ENCODE measurements at places on chromosomes 11 and 22.

- no peak for DNase-seq
Observed at GRCh38 chr11:118046964-118047700, 29.7 kb upstream of the TMPRSS4 start.

DNA sequence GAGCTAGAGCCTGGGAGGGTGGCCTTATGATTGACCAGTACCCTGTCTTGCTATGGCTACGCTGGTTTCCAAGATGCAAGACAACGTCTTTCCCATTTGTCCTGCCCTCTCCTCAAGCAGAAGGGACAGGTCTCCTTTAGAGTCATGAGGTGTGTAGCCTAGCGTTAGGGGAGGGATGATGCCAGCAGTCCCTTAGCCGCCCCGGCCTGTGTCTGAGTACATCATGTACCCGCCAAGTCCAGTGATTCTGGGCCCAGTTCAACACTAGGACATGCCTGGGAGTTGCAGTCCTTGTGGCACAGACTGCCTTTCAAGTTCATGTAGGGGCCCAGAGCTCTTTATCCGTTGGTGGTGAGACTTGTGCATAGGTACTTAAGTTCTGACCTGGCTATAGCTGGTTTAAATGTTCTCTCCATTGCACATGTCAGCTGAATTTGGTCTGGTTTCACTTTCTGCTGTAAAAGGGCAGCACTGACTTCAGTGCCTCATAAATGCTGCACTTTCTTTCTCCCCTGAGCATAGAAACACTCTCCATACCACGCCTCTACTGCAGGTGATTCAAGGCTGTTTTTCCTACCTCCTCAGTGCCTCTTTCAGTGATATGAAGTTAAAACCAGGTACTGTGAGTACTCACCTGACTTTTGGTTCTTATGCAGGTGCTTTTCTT lies 151.1 kb downstream of the METTL15 start:
- DNase-seq: no peak

- DNase-seq: no peak
Observed at GRCh38 chr11:80822308-80822707, 1381.5 kb upstream of the TENM4 start.

DNA sequence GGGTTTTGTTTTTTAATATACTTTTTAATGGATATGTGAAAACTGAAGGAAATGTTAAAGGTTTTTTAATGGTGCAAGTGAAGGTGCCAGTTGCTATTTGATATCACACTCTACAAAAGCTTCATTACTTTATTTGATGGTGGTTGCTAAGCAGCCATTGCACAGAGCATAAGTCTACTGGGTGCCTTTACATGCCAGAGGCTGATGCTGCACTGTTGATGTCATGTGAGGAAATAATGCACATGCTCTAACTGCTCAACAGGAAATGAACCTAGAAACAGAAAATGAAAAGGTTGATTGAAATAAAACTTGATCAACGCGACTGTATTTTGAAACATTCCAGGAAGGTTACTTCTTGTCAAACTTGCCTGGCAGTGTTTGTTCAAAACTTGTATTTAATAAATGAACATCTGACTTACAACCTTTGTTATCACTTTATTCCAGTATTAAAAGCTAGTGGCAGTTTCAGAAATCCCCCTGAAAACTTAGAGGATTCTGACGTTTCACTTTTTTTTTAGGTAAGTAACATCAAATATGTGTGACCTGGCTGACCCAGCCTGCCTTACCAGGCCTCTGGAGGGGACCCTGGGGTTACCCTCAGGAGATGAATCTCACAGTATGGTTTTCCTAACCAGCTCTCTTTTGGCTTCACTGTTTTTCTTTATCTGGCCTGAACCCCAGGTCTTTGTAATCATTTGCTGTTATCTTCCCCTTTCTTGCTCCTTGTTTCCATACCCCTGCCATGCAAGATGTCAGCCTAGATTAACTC lies 2.4 kb upstream of the ATP5MG start:
- no peak for DNase-seq

GRCh38 chr22:45974498-45974897 lies 2.5 kb downstream of the WNT7B start:
- DNase-seq: no peak

DNA sequence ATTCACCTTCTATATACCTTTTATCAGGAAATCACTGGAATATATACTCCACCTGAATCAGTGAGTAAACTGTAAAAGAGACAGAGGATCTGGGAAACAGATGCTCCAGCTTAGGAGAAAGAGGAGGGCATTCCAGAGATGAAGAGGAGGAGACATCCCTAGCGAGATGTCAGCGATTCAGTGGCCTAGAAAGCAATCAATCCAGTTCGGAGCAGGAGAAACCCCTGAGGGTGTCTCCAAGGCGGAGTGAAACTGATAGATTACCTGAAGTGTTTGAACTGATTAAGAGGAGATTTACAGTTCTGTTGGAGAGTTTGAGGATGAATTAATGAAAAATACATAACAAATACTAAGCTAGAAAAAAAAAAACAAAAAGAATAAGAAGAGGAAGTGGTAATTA lies 24.5 kb upstream of the TNRC6B start:
- DNase-seq: no peak

GRCh38 chr22:30490399-30490798 lies 15.1 kb downstream of the SEC14L4 start:
- no peak for DNase-seq

DNA sequence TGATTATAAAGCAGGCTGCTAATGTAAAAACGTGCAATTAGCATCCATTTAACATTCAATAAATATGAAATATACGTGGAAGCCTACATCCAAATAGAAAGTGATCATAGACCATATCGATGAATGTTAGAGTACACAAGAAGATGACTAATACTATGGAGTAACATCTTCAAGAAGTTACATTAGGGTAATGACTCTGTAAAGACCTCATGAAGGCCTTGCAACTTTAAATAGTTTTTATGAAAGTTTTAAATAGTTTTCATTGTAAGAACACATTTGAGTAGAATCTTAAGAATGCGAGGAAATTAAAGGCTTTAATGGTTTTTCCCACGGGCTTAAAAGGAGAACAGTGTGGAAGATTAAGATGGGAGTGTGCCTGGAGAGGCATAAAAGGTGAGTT lies 1.4 kb downstream of the TRIM34 start:
- no peak for DNase-seq

DNA sequence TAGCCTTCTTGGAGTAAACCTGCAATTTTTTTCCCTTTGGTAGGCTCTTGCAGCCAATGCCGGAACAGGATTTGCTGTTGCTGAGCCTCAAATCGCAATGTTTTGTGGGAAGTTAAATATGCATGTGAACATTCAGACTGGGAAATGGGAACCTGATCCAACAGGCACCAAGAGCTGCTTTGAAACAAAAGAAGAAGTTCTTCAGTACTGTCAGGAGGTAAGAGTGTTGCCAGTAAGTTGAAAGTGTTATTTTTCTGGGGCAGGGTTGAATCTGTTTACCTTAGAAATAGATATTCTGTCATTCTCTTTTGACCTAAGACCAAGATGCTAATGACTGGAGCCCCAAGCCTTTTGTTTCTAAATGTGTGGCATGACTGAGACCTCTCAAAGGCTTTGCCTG lies 39.7 kb downstream of the APLP2 start:
- DNase-seq: no peak

DNA sequence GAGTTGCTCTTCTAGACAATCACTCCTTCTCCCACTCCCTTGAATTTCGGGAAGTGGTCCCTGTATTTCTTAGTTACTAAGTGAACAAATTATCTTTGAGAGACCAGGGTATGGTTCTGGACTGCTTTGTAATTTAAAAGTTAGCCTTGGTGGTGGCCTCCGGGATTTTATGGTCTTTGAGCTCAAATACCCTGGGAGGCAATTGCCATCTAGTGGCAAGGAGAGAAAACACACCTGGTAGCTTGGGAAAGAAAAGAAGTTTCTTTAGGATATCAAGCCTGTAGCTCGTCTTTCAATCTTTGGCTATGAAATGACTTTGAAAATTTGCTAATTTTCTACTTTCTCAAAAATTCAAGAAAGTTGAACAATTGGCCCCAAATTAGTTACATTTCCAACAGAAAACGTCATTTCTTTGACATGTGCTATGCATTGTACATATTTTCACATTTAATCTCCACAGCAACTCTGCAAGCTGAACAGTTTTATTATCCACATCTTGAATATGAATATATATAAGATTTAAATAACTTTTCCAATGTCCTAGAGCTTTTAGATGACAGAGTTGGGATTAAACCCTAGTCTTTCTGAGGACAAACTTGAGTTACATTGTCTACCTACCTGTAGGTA lies 39.1 kb downstream of the MMP27 start:
- DNase-seq: no peak

DNA sequence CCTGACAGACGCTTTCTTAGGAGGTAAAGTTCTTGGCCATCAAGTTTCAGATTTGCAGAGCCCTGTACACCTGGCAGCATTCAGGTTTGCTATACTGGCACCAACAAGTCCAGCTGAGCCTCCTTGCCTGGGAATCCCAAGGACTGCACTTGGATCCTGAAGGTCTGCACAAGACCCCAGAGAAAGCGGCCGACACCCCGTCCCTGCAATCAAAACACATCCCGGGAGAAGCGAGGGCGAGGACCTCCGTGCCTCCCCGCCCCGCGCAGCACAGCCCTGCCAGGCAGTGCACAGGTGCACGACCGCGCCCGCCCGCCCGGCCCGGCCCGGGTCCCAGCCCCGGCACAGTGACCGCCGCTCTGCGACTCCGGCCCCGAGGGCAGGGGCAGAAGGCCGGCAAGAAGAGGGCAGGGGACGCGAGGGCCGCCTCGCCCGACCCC lies 559 bp downstream of the MRTFA start:
- no peak for DNase-seq

GRCh38 chr11:128905345-128906184 lies 14.4 kb downstream of the KCNJ5 start:
- DNase-seq: peak; percentile 18

DNA sequence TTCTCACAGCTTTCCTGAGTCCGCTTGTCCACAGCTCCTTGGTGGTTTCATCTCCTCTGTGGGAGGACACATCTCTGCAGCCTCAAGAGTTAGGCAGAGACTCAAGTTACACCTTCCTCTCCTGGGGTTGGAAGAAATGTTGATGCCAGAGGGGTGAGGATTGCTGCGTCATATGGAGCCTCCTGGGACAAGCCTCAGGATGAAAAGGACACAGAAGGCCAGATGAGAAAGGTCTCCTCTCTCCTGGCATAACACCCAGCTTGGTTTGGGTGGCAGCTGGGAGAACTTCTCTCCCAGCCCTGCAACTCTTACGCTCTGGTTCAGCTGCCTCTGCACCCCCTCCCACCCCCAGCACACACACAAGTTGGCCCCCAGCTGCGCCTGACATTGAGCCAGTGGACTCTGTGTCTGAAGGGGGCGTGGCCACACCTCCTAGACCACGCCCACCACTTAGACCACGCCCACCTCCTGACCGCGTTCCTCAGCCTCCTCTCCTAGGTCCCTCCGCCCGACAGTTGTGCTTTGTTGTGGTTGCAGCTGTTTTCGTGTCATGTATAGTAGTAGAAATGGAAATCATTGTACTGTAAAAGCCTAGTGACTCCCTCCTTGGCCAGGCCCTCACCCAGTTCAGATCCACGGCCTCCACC lies 11.7 kb downstream of the RASD2 start:
- DNase-seq: peak; percentile 74

- no peak for DNase-seq
Observed at GRCh38 chr22:29187831-29188230, 17.9 kb upstream of the EMID1 start.

- DNase-seq: peak; percentile 34
Observed at GRCh38 chr22:50190941-50191741, 5.4 kb downstream of the TRABD start.

- DNase-seq: peak; percentile 33
Observed at GRCh38 chr11:3807909-3808860, at the start of gene PGAP2. TSS of gene PGAP2 (plus strand) at chr11:3808560. CDS start at chr11:3811260, 2,700 bp downstream.

GRCh38 chr11:111435046-111435698 lies 56.1 kb upstream of the POU2AF1 start:
- no peak for DNase-seq

DNA sequence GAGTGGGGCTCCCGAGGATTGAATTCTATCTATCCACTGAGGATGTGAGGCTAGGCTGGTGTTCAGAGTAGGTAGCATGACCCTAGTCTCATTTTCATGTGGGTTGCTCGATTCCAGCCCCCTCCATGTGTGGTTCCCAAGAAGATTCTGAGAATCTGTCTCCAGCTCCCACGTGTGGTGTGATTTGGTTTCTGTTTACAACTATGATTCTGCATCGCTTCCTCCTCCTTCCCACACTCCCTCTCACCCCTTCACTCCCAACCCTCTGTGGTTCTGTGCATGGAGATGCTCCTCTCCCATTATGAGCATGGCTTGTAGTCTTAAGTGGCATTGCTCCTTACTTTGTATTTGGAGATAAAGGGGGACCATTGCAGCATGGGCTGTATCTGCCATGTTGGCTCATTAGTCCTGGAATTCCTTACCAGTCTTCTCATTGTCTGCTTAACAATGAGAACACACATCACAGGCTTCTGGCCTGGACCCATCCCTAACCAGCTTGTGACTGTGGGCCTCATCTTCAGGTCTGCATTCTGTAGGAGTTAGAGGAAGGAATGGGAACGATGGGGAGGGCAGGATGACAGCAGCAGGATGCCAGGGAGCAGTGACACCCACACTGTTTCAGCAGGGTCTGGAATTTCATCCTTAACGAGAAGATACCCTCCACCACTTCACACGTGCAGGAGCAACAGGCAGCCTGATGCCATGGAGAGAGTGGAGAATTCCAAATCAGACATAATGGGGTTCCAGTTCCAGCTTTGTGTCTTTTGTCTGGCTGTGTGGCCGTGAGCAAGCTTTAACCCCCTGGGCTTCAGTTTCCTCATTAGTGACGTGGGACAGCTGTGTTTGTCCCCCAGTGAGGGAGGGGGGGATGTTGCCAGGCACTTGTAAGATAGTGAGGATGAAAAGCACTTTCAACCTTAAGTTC lies 86.0 kb downstream of the CCDC81 start:
- no peak for DNase-seq

- DNase-seq: no peak
Observed at GRCh38 chr22:21984793-21985192, 2.2 kb upstream of the TOP3B start.

DNA sequence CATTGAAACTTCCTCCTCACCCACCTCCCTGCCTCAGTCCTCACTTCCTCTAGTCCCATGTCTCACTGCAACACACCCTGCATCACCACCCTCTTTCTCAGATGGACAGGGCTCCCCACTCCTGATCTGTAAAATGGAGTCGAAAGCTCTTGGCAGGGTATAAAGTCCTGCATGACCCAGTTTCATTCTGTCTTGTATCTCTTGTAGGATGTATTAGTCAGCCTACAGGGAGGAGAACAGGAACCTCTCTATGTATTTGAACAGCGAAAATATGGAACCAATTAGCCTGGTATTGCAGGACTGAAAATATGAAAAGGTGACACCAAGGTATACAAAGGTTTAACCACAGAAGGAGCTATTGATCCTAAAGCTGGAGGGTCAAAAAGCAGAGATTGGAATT lies 156.9 kb upstream of the SNX19 start:
- no peak for DNase-seq

DNA sequence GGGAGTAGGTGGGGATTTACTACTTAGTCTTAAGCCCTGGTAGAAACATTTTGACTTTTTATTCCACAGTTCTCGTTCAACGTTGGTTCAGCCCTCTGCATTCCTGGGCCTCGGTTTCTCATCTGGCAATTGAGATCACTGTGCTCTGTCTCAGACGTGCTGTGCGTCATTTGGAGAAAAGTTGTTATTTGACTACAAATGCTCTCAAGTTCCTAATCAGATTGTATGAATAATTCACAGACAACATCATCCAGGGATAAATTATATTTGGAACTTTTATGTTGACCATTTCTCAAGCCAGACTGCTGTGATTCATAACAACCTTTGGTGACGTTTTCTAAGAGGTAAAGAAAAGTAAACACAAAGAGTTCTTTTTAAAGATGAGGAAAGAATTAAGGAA lies 69.2 kb downstream of the BLID start:
- no peak for DNase-seq

GRCh38 chr11:15720460-15720859 lies 605.7 kb downstream of the INSC start:
- no peak for DNase-seq
